ENCODE measurements at places on chromosomes 5 and 9. TPM values are rescaled to one million over a fixed set of nuclear protein-coding genes. Genes with fewer than 3 reads are reported as not detected.

DNA sequence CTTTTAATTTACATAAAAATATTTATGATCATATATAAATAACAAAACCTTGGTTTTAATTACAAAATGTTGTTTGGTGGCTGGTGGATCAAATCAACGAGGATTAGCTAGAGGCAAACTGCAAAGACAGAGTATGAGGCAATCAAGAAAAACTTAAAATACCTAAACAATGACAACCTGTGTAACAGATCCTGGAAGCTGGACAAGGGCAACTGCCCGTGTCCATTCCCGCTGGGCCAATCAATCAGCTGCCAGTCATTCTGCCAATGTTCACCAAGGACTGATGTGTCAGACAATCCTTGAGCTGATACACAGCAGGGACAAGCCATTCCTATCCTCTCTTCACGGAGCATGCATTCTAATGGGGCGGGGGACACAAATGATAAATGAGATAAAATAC is 3.2 kb upstream of the TENT4A start:
- DNase-seq: no peak

Gene CTSV
- total RNA-seq: 0.51 TPM

Gene INSL6
- not detected for total RNA-seq

- no peak for DNase-seq
Observed at GRCh38 chr5:94613583-94613982, 4.8 kb downstream of the KIAA0825 start.

- no peak for DNase-seq
Observed at GRCh38 chr9:113958556-113958955, 82.4 kb downstream of the ZNF618 start.

GRCh38 chr5:137566780-137567179 is 67.7 kb upstream of the SPOCK1 start:
- no peak for DNase-seq

Gene DIMT1
- total RNA-seq: 48.8 TPM

- no peak for DNase-seq
Observed at GRCh38 chr9:79757881-79758669, 186.3 kb downstream of the TLE4 start.

Gene PCDHGB4
- 0.21 TPM for total RNA-seq

- no peak for DNase-seq
Observed at GRCh38 chr9:120258096-120258495, 321.9 kb downstream of the CDK5RAP2 start.

DNA sequence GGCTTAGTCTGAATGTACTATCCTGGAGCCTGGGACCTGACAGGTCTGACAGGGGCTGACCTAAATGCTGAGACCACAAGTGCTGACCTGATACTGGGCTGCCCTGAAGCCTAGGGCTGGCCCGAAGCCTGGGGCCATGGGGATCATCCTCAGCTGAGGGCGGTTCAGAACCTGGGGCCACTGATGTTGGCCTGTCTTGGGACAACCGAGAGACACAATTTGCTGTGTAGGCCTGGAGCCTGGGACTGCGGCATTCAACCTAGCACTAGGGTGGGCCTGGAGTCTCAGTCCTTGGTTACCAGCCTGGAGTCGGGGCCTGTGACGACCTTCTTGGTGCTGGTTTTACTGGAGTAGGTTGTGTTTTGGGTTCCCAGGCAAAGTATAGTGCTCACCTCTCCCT is 46.3 kb downstream of the SRFBP1 start:
- no peak for DNase-seq

- DNase-seq: no peak
Observed at GRCh38 chr9:18359335-18359734, 114.6 kb upstream of the ADAMTSL1 start.

Gene PCDHB12
- not detected for total RNA-seq

DNA sequence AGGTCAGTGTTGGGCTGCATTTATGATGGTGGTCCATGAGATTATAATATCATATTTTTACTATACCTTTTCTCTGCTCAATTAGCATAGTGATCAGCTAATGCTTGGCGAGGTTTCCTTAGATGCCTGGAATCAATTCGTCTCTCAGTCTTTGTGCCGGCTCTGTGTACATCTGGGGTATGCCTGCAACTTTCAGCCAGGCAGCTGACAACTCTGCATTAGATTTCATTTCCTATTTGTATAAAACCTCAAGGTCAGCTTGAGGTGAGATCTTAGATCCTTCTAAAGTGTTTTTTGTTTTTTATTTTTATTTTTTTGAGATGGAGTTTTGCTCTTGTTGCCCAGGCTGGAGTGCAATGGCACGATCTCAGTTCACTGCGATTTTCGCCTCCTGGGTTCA is 86.8 kb downstream of the MELK start:
- no peak for DNase-seq

DNA sequence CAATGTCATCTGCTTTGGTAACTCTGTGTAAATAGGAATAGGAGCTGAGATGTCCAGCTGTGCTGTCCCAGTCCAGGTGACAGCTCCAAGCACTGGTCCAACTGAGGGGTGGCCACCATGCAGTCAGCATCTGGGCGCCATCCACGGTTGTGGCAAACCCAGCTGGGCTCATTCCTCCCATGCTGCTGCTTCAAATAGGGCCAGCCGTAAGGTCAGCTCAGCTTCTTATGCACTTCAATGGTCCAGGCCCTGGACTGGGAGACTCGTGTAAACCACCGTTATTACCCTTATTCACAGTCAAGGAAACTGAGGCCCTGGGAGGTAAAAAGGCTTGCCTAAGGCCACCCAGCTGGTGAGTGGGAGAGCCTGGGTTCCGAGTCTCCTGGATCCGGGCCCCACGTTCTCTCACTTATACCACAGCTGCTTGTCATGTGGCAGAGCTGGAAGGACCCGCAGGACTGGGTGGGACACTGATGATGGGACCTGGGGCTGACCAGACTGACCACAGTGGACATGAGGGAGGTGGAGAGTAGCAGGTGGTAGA is 38.7 kb upstream of the ANGPTL2 start:
- DNase-seq: no peak

Gene ADCY2
- not detected for total RNA-seq

DNA sequence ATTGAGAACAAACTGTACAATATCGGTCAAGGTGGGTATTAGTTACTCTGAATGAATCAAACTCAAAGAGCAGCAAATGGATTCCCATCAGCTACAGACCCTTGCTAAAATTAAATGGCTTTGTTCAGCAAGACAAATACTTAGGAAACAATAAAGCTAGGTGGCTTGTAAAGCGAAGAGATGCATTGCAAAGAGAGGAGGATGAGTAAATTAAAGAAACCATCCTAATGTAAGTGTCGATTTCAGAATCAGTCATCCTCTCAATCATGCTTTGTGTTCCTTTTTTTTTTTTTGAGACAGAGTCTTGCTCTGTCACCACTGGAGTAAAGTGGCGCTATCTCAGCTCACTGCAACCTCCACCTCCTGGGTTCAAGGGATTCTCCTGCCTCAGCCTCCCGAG is 359.2 kb upstream of the ZNF462 start:
- DNase-seq: no peak

Gene SLC45A2
- total RNA-seq: not detected

DNA sequence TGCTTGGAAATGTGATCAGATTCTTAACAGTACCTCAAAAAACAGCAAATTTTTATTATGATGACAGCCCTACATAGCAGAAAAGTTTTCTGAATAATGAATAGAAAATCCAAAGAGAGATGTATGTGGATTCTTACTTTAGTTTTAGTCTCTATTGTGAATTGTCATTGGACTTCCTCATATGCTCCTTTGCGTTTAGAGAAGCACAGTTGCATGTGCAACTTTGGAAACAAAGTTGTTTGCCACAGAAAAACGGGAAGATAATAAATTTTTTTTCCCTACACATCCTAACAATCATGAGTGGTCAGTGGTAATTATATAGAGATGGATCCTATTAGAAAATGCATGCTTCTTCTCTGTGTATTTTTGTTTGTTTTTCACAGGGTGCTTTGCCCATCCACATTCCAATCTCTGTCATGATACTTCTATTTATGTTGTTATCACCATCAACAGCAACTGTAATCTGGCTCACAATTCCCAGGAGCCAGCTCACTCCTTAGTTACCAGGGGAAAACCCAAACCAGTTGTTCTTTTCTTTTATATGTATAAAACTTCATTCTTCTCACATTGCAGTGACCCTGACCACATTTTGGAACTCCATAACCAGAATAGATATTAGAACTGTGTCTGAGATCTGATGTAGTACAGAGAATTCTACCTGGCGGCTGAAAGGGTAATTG is 118.7 kb downstream of the NDUFS4 start:
- DNase-seq: no peak

Gene TMOD1
- 0.91 TPM for total RNA-seq

Gene BHMT2
- total RNA-seq: not detected

DNA sequence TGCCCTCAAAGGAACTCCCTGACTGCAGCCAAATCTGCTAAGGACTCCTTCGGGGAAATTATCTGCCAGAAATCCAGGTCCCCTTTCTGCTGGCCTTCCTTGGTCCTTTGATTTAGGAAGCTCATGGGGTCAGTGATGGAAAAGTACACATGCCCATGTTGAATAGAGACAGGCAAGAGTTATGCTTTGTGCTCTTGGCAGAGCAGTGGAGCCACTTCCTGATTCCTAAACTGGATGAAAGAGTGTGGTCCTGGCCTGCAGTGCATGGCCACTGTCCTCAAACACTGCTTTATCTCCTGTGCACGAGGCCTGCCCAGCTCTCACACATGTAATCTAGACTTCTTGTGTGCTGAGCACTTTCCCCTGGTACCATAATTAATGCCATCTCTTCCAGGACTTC is 2.0 kb upstream of the EBF1 start:
- no peak for DNase-seq

DNA sequence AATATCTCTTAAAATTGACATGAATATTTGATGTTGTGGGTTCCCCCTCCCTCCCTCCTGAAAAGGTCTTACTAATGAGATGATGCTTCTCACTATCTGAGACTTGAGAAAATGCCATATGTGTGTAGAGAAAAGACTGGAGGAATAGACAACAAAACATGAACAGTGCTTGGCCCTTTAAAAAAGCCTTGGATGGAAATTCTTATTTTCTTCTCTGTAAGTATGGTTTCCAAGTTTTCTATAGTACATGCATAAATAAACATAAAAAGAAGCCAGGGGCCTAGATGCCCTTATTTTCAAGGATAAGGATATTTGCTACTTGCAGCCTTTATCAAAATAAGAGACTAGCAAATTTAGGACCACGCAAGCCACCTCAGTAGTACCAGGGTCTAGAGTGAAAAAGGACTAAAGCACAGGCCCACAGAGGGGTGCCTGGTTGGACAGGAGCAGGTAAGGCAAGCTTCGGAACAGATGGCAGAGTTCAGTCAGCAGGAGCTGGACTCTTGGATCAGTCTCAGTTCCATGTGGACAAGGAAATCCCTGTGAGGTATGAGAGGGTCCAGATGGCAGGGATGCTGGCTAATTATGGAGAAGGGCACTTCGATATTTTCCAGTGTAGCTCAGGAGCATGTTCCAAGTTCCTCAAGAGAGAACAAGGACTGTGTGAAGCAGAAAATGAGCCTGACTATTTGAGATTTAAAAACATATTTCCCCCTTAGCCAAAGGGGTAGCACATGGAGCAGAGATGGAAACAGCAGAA is 4.6 kb upstream of the ANP32B start:
- no peak for DNase-seq

GRCh38 chr5:151258816-151259215 is 5.8 kb downstream of the GM2A start:
- DNase-seq: no peak

- no peak for DNase-seq
Observed at GRCh38 chr5:104048231-104048630, 485.6 kb upstream of the NUDT12 start.

Gene ADAMTS13
- 1.3 TPM for total RNA-seq

- no peak for DNase-seq
Observed at GRCh38 chr5:147063943-147064342, 170.9 kb upstream of the STK32A start.

GRCh38 chr9:78049484-78049883 is 17.9 kb upstream of the GNAQ start:
- DNase-seq: no peak

DNA sequence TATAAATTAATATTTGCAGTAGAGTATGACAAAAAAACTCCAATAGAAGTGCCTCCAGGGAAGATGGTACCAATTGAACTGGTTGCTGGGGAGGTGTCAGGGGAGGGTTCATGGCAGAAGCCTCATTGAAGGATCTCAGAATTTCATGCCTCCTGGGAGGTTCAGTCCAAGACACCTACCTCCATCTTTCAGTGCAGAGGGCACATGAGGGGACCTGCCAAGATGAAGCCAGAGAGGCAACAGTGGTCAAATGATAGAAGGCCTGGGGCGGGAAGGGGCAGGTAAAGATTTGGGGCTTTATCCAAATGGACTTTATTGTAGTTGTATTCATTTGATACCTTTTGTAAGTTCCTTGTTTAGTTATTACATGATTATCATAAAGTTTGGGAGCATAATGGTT is 25.9 kb upstream of the KCNIP1 start:
- DNase-seq: no peak

GRCh38 chr5:78670701-78671269 is 22.2 kb upstream of the LHFPL2 start:
- DNase-seq: no peak

DNA sequence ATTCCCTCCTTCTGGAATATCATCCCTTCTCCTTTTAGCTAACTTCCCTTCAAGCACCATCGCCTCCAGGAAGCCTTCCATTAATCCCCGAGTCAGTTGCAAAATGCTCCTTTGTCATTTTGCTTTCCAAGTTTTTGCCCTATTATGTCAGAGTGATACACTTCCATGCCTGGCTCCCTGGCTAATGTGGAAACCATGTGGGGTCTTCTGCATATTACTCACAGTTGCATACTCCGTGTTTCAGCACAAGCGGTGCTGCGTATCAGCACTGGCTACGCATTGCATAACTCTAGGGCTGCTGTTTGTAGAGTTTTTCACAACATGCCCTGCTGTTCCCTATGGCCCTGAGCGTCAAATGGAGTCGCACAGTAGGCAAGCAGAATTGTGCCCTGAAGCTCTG is 1.9 kb downstream of the TEX53 start:
- no peak for DNase-seq

Gene PHYHD1
- total RNA-seq: 0.45 TPM

Gene PKN3
- total RNA-seq: 24.3 TPM

GRCh38 chr5:61319388-61320146 is 12.5 kb upstream of the ZSWIM6 start:
- no peak for DNase-seq

Gene ZNF300
- total RNA-seq: 0.47 TPM

- no peak for DNase-seq
Observed at GRCh38 chr5:17670353-17670752, 36.1 kb downstream of the TAF11L14 start.

Gene ASB6
- 22.7 TPM for total RNA-seq
